Kidney tubule cell (primary cell): ENCODE measurements at places on chromosomes 5 and 9.
A peak's percentile ranks its signal among the peaks of the same experiment; 100 is the strongest.

DNA sequence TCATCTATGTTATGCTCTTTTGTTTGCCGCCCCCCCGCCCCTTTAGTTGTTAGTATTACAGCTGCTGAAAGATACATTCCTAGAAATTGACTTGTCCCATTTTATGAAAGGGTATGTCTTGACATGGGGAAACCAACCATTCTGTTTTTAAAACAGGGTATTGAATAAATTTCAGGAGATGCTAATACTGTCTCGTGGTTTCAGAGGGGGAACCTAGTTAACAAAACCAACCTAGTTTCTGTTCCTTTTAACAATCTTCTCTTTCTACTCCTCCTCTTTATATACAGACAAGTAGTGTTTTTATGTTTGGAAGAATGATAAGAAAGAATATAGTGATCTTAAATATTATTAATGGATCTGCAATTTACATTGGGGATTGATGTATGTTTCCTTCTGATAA lies 3.5 kb downstream of the PIP5K1B start:
- no peak for DNase-seq

DNA sequence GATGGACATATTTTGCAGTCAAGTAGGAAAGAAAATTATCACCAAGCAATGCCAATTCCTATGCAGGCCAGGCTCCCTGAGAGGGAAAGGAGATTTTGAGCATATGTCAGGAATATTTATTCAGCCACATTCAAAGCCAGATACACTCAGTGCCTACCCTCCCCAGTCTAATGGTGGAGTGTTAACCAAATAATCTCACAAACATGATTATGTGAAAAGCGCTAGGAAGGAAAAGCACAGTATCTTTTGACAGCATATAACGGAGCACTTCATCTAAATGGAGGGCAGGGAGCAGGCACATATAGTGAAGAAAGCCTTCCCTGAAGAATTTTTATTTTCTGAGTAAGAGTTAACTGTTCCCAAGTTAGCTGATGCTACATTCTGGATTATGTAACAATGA lies 80.3 kb upstream of the SLC30A5 start:
- no peak for DNase-seq

GRCh38 chr5:149211566-149211965 lies 60.1 kb upstream of the AFAP1L1 start:
- no peak for DNase-seq

- no peak for DNase-seq
These were observed 37.2 kb upstream of the TTC39B start for GRCh38 chr9:15344191-15344590.

DNA sequence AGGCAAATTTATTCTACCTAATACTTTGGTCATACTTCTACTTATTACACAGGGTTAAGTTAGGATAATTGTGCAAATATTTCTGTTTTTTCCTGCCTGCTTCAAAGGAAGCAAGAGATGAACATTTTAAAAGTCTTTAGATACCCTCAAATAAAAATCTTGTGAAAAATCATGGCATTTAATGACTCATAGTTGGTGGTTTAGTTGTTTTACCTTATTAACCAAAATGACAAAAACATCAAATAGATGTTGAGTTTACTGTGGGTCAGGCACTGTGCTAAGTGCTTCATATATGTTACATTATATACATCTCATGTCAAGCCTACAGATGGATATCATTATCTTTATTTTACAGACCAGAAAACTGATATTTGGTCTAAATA lies 54.4 kb downstream of the ZNF474 start:
- no peak for DNase-seq

- DNase-seq, result no peak
These were observed 94.3 kb upstream of the PITX1 start for GRCh38 chr5:135128361-135128760.

- DNase-seq, result peak; percentile 70
These were observed 191.6 kb downstream of the C9orf152 start for GRCh38 chr9:110016340-110016739.

DNA sequence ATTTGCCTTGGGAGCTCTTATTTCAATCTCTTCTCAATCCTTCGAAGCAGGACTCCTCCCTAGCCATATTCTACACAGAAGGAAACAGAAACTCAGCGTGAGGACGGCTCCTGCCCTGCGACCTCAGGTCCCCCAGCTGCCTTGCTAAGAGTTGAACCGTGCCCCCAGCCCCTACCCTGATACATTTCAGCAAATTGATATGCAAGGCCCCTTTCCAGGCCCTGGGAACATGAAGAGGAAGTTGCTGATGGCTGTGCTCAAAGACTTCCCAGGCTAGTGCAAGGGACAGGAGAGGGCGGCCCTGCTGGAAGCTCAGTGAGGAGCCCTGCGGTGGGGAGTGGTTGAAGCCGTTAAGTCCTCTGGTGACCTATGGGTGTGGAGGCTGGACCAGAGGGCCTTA lies 41.5 kb downstream of the BOD1 start:
- no peak for DNase-seq

DNA sequence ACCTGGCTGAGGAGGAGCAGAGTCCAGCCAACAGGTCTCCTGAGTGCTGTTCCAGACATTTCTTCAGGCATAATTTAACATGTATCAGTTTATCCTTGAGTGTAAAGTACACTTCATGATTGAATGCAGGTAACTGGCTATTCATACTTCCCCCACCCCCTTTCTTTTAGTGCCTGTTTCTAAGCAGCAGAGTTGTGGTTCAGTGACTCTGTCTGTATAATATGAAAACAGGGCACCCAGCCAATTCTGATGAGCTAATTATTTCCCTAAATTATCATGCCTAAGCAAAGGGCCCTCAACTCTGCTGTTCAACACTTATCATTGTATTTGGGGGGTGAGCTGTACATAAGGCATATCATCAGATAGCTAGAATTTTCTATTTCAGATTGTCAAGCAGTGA lies 51.9 kb upstream of the ZSWIM6 start:
- DNase-seq, result peak; percentile 93

GRCh38 chr9:106149956-106150355 lies 455.6 kb downstream of the TMEM38B start:
- DNase-seq, result no peak

- no peak for DNase-seq
These were observed 19.3 kb downstream of the ITGA1 start for GRCh38 chr5:52807037-52807436.

GRCh38 chr5:84642795-84643194 lies 258.1 kb upstream of the EDIL3 start:
- no peak for DNase-seq

DNA sequence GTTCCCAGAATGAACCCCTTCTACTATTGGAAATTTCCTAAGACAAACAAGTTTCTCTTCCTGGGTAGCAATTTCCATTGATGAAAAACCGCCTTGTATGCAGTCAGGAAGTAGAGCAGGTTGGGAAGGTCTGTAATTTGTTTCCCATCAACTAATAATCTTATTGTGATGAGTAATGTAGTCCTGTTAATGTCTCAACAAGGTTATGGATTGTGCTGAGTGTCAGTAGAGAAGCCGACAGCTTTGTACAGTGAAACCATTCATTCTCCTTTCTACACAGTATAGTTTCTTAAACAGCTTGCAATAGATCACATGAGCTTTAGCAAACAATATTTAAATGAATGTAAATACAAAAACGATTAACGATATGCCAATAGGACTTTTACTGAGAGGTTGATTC lies 355.4 kb upstream of the WWC1 start:
- no peak for DNase-seq

GRCh38 chr9:70419556-70420440 lies 5.3 kb upstream of the KLF9 start:
- DNase-seq, result peak; percentile 94

DNA sequence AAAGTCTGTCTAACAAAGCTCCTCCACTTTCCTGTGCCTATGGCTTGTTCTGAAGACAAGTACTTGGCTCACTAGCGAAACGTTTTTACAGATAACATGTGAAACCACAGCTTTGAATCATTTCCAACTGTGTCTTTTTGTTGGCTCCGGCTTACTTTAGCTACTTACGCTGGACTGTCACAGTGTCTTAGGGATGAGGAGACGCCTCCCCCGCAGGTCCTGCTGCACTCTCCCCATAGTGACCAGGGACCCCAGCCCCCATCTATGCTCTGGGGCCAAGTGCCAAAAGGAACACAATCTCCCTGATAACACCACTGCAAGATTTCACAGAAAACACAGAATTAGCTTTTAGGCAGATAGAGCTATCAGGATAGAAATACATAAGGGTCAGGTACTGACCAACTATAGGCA lies 219.1 kb downstream of the ADAMTS6 start:
- peak; percentile 32 for DNase-seq

- no peak for DNase-seq
These were observed 206.0 kb downstream of the NFIB start for GRCh38 chr9:14107977-14108376.

- no peak for DNase-seq
These were observed 81.5 kb upstream of the C9orf72 start for GRCh38 chr9:27654629-27655285.

- no peak for DNase-seq
These were observed 10.4 kb downstream of the KIF12 start for GRCh38 chr9:114088571-114089170.

- no peak for DNase-seq
These were observed 148.2 kb upstream of the SPRY4 start for GRCh38 chr5:142473038-142473437.

- DNase-seq, result peak; percentile 1
These were observed 145.2 kb downstream of the EDIL3 start for GRCh38 chr5:84239494-84239893.

DNA sequence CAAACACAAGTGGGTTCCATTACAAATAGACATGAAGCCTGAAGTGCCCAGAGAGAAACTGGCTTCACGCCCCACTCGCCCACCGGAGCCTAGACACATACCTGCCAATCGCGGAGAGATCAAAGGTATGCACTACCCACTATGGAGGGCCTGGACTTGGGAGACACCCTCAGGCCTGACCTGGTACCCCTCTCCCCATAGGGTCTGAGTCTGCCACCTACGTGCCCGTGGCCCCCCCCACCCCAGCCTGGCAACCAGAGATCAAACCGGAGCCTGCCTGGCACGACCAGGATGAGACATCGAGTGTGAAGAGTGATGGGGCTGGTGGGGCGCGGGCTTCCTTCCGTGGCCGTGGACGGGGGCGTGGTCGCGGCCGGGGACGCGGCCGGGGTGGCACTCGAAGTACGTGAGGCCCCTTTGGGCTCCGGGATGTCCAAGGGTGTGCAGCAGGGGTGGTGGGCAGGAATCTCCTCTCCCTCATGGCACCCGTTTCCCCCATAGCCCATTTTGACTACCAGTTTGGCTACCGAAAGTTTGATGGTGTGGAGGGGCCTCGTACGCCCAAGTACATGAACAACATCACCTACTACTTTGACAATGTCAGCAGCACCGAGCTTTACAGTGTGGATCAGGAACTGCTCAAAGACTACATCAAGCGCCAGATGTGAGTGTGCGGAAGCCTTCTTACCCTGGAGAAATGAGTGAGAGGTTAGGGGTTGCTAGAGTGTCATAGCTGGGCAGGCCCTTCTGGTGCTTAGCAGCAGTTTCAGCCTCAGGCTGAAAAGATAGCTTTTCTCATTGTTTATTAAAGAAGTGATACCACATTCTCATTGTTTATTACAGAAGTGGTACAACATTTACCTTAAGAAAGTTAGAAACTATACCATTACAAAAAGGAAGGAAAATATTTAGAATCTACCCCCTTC lies 38.7 kb downstream of the LARP1 start:
- no peak for DNase-seq

DNA sequence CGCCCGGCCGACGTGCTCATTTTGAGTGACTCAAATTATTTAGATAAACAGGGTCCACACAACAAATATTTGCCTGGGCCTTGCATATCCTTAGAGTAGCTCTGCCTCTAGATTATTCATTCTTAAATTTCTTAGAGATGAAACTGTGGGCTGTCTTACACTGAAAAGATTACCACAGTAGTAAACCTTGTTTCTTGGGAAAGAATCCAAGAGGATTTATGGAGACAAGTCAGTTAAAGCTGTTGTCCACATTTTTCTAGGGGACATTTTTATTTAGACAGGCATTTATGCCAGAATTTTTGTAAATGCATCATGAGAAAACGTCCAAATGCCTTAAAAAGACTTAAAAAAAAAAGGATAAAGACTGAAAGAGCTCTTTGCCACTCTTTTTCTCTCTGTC lies 32.6 kb upstream of the RANBP3L start:
- DNase-seq, result no peak

DNA sequence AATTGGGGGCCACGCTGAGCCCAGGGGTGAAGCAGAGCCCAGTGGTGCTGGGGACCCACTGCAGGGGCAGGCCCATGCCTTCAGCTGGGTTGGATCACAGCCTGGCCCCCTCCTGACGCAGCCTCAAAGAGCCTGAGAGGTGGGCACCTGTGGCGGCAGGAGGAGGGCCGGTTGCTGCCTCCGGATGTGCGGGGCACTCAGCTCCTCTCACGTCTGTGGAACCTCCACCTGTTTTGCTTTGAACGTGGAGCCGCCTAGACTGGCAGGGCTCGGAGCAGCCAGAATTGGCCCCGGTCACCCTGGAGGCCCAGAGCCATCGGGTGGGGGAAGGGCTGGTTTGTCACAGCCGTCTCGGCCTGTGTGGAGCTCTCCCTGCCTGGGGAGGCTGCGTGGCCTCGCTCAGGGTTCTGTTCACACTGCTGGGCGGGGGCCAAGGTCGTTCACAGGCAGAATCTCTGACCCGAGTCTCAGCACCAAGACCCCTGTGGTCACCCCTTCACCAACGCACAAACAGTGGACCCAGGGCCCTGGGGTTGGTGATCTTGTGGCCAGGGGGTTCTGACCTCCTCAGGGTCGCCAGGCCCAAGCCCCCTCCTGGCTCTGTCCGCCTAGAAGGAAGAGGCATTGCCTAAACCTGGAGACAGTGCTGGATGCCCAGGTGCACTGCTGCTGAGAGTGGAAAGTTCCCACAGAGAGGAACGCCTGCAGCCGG lies 9.2 kb upstream of the SLC9A3 start:
- no peak for DNase-seq

DNA sequence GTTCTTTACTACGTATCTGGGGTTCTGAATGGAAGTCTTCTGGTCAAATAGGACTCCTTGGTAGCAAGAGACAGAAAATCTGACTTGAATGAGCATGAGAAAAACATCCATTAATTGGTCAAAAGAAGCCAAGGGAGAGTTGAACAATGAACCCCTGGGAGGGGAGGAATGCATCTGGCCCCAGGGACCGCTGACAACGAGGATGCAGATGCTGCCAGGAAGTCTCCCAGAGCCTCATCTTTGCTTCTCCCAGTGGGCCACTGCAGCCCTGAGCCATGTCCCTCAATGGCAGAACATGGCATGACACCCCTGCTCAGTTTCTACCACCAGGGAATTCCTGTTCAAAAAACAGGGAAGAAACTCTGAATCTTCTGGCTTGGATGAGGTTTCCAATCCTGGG lies 50.5 kb upstream of the ICE1 start:
- no peak for DNase-seq
